ENCODE measurements at places on chromosomes 6 and 20.
A peak's percentile ranks its signal among the peaks of the same experiment; 100 is the strongest.

DNA sequence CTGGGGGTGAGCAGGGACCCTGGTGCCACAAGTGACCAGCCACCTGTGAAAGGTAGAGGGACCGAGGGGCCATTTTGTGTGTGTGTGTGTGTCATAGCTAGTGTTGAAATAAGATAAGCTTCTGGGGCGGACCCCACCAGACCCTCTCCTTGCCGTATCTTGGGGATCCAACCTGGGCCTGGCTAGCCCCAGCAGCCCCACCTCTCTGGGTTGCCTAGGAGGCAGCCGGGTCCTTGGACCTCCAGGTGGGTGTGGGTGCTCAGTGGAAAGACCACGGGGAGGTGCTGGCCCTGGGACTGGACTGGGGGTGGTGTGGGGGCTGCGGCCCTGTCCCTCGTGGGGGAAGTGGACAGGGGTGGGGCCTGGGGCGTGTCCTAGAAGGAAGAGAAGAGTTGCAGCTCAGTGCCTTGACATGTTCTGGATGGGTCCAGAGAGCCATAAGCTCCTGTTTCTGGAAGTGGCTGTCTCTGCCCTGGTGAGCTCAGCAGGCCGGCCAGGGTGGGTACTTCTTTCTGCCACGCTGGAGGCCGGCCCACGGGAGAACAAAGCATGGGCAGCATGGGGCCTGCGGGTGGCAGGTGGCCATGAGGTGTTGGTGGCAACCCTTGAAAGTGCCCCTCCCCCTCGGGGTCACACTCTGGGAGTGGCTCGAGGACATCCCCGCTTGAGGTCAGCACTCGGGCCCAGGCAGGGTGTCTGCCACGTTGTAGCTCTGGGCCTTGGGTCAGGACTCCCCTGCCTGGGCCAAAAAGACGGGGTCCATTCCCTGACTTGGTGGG lies 8.4 kb downstream of the RBBP8NL start:
- no peak for DNase-seq

DNA sequence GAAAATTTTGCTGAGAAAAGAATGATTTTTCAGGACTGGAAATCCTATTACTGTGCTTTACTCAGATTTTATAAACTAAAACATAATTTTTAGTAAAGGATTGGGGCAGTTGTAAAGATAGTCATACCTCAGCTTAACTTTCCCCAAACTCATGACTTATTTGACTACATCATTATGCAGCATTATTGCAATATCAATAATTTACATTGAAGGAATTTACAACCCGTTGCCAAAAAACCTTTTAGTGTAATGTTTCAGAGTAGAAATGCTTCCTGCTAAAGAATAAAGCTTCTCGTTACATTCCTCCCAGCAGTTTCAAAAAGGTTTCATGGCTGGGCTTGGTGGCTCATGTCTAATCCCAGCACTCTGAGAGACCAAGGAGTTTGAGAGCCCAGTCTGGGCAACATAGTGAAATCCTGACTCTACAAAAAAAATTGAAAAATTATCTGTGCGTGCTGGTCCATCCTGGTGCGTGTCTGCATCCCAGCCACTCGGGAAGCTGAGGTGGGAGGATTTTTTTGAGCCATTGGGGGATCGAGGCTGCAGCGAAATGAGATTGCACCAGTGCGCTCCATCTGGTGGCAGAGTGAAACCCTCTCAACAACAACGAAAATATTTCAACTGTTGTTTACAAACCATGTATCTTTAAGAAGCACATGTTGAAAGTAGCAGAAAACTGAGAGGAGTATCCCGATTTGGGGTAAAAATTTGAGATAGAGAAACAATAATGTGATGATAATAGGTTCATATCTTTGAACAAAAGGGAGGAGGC lies 4.4 kb downstream of the AMD1 start:
- peak; percentile 15 for DNase-seq

GRCh38 chr6:33197431-33198048 lies 2.9 kb downstream of the RXRB start:
- peak; percentile 64 for DNase-seq

GRCh38 chr20:21526776-21527175 lies 12.9 kb upstream of the NKX2-2 start:
- DNase-seq: no peak

- DNase-seq: no peak
Observed at GRCh38 chr6:4398791-4399190, 263.4 kb upstream of the ECI2 start.

GRCh38 chr20:22688485-22688884 lies 104.1 kb upstream of the FOXA2 start:
- DNase-seq: no peak
